ENCODE measurements at places on chromosomes 5 and 9.

DNA sequence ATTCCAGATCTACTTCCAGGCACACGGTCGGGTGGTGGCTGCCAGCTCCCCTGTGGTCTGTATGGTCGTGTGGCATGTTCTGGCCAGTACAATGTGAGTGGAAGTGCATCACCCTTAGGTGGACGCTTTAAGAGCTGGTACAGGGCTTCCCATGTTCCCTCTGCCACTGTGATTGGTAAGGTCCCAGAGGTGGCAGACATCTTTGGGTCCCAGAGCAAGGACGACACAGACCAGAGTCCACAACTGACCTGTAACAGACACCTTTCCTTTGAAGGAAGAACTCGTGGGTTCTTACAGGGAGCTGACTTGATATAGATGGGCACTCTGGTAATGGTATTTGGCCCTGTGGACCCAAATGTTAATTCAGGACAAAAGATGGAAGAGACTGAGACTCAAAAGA lies 90.0 kb upstream of the GDNF start:
- DNase-seq = no peak

DNA sequence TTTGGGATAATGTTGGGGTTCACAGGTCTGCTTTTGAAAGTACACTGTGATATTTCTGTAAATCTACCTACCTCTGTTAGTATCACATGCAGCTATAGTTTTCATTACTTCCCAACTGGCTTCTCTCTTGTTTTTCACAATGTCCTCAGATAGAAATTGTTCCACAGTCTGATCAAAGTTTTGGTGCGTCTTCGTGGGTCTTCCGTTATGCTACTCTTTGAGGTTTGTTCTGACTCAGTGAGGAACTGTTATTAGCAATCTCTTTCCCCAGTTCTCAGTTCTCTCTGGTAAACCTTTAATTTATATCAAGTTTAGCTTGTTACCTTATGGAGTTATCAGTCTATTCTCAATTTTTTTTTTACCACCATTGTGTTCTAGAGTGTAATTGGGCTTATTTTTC lies 2061.2 kb upstream of the CDH9 start:
- DNase-seq = no peak

DNA sequence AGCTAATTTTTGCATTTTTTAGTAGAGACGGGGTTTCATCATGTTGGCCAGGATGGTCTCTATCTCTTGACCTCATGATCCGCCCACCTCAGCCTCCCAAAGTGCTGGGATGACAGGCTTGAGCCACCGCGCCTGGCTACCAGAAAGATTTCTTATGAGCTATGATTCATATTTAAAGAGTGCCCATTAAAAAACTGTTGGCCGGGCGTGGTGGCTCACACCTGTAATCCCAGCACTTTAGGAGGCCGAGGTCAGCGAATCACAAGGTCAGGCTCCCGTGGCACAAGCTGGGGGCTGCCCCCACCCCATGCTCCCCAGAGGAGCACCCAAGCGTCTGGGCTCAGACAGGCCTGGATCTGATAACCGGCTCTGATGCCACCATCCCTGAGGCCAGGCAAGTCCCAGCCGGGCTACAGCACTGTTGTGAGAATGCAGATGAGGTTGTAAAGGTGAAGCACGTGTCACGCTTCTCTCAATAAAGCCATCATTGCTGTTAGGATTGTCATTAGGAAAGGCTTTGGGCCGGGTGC lies 13.9 kb downstream of the QRFP start:
- DNase-seq = no peak

DNA sequence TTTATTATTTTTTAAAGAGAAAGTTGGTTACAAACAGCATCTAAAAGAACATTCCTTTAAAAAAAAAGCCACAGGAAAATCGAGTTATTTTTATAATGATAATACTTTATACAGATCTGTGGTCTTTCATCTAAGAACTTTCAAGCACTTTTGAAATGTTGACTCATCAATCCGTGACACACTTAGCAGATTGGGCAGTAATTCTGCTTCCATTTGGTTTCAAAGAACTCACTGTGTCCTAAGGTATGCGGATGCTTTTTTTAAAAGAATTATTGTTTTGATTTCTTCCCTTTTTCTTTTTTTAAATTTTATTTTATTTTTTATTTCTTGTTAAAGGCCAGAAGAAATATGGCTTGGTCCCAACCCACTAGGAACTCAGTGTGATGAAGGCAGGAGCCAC lies 147.8 kb downstream of the AOPEP start:
- DNase-seq = no peak

GRCh38 chr5:105929858-105930257 lies 1740.9 kb downstream of the EFNA5 start:
- DNase-seq = no peak

- DNase-seq = no peak
Measured at GRCh38 chr5:174726916-174727793, 2.8 kb downstream of the MSX2 start.

DNA sequence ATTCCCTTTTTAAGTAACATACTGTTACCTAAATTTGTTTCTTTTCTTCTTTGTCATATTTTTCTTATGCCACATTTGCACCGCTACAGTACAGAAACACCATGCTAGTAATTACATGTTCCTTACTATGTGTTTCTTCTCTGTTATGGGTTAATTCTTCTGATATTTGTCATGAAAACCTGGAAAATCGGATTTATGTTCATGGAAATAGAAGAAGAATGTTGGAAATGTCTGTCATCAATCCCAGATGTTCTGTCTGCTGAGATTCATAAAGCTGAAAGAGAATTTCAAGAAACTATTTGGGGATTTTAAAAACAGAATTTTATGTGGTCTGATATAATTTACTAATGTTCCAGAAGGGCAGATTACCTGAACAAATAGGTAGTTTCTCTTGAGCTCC lies 305.2 kb upstream of the NREP start:
- no peak for DNase-seq

- no peak for DNase-seq
Measured at GRCh38 chr9:7456377-7456776, 343.2 kb downstream of the DMAC1 start.

DNA sequence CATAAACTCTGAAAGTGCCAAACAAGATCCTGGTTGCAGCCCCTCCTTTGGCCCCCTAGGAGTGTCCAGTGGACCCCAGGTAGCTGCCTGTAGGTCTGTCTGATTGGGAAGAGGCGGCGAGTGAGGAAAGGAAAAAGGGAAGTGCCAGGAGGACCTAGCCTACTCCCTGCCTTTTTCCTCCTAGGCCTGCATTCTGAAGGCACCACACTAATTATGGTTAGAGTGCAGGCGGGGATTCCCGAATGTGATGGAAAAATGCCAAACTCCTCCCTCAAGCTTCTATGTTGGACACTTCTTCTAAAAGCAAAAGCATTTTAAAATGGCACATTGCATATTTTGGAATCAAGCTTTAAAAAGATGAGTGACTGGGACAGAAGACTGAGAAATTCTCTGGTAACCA lies 83.2 kb upstream of the SMIM15 start:
- no peak for DNase-seq

- no peak for DNase-seq
Measured at GRCh38 chr5:23823521-23823920, 316.1 kb downstream of the PRDM9 start.

DNA sequence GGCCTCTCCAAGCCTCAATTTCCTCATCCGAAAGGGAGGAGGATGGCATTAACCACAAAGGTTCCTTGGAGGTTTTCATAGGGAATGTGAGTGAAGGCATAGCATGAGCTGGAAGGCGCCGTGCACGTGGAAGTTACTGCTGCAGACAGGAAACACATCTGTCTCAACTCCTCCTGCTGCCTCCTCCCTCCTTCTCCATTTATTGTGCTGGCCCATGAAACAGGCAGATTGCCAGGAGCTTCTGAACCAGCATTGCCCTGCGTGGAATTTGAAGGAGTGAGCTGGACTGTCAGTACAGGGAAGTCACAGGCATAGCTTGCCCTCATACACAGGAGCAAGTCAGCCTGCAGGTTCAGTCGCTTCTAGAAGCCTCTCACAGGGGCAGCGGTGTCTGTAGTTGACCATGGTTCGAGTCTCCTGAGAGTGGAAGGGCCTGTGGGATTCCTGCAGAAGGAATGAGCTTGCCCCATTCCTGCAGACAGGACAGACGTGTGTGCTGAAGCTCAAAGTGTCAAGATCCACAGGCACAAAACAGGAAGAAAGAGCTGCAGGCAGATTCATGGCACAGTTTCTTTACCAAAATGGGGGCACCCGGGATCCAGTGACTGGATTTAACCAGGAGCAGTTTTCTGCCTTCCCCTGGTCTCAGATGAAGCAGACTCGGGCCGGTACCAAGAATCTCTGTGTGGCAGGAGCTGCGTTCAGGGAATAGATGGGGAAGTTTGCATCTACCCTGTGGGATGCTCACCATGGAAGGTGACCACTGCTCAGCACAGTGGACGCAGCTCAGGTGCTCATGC lies 48.7 kb upstream of the CTSL start:
- no peak for DNase-seq

DNA sequence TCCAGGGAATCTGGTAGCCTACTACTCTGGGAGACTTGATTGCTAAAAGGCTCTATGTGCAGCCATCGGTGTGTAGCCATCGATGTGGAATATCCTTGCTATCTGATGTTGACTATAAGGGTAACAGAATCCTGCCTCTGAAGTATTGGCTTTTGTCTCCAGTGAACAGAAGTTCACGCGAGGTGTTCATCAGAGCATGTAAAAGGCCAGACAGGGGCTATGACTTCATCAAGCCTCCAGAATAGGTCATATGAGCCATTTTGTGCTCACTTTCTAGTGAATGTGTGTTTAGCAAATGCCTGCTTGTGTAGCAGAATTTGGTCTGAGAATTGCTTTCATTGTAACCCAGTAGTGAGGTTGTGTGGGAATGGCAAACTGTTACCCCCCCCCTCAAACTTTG lies 66.8 kb upstream of the RAD23B start:
- no peak for DNase-seq

Measured in RWPE1 (cell line).